ENCODE measurements at places on chromosomes 16 and 17.
A peak's percentile ranks its signal among the peaks of the same experiment; 100 is the strongest.

DNA sequence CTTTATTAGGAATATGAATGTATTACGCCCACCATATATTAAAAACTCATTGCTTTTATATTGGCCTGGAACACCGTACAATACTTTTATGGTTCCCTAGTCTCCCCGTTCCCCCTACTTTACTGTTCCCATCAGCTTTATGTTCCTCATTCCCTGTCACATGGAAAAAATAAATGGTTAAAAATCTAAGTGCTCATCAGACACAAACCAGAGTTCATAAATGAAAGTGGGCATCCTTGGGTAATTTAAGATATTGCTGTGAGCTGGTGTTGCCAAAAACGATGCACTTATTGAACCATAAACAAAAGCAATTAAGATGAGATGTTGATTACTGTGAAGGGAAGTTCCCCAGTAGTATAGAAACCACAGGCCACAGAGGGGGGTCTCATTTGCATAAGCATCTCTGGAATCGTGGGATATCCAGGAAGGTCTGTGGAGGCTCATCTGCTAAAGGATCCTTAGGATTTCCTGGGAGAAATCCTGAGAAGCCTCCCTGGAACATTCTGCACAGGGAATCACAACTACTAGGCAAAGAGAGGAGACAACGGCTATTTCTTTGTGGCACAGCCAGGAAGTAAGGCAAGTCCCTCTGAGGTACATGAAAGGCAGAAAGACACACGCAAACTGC is 591.4 kb upstream of the CDH11 start:
- DNase-seq: no peak

DNA sequence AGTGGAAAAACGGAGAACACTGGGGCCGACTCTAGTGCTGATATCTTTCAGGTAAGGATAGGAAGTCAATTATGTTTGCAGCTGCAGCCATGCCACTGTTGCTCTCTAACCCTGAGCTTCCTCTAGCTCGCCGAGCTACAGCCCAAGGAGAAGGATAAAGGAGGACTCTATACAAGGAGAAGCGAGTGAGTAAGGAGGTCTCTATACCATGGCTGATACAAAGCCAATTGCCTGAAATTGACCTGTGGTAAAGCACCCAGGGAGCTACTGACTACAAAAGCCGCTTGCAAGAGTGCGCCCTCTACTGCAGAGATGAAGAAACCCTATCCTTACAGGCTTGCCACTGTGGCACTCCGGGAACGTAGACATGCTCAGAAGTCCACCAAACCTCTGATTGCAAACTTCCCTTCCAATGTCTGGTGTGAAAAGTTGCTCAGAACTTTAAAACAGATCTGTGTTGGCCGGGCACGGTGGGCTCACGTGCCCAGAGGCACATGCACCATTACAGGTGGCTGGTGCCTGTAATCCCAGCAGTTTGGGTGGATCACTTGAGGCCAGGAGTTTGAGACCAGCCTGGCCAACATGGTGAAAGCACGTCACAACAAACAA is 10.8 kb upstream of the SLC46A1 start:
- DNase-seq: peak; percentile 43

DNA sequence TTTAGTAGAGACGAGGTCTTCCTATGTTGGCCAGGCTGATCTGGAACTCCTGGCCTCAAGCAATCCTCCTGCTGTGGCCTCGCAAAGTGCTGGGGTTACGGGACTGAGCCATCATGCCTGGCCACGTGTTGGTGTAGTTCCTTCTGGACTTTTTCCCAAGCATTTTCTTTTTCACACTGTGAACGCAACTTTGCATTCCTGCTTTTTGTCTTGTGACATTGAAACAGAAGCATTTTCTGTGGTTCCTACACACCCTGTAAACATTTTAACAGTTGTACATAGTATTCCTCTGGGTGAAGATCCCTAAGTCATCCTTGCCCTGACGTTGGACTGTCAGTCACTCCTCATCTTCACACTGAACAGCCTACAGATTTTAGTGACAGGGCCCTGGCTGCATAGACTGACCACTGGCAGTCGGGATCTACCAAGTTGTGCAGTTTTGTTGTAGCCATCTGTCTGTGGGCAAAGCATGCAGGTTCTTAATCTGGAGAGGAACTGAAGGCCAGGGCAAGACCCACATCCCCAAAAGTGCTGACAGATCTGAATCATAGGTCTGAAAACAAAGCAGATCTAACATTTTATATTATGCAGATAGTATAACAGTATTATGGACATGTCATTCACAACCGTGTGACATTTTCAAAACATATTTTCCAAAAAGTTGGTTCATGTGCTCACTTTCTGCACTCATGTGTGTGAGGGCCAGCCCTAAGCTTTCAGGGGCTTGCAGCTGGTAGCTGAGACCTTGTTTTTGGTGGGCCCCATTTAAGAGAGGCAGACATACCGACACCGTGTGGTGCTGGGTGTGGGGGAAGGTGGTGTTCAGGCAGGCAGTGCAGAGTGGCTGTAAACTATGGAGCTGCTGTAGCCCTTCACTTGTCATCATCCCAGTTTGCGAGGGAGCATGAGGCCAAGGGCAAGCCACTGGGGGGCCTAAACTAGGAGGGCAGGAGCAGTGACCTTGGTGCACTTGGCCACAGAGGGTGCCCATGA is 59.9 kb downstream of the EPN2 start:
- DNase-seq: no peak

GRCh38 chr16:76787394-76787793 is 403.6 kb upstream of the MON1B start:
- DNase-seq: no peak

DNA sequence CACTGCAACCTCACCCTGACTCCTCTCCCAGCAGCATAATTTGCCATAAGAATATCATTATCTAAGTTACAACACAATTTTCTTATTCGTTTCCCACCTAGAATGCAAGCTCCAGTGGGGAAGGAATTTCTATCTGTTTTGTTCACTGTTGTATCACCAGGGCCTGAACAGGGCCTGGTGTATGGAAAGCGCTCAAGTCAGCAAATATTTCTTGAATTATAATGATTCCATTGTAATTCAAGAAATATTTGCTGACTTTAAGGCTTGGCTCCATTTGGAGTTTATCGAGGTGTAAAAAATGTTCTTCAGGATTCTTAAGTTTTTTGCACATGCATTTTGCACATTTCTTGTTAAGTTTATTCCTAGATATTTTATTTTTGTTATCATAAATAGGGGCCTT is 58.4 kb downstream of the RBFOX3 start:
- DNase-seq: no peak

- DNase-seq: no peak
Observed at GRCh38 chr17:77501751-77502625, 361.2 kb downstream of the SEC14L1 start.

- no peak for DNase-seq
Observed at GRCh38 chr17:69882281-69882680, 192.7 kb upstream of the KCNJ16 start.

GRCh38 chr16:30535106-30535776 is 583 bp upstream of the ZNF747 start:
- no peak for DNase-seq

DNA sequence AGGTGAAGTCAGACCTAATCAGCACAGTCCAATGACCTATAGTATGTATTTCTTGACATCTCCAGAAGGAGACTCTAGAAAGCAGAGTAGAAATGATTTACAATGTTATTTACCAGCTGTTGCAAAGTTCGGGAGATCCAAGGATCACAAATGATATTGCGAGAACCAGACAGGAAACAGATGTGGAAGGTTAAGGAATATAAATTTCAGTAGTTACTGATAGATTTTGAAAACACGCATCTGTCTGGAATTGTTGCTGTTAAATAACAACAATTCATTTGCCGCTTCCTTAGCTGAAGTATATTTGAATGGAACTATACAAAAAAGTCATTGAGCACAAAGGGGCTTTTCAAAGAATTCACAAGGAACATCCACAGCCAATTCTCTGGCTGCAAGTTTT is 72.0 kb downstream of the STXBP4 start:
- DNase-seq: no peak

DNA sequence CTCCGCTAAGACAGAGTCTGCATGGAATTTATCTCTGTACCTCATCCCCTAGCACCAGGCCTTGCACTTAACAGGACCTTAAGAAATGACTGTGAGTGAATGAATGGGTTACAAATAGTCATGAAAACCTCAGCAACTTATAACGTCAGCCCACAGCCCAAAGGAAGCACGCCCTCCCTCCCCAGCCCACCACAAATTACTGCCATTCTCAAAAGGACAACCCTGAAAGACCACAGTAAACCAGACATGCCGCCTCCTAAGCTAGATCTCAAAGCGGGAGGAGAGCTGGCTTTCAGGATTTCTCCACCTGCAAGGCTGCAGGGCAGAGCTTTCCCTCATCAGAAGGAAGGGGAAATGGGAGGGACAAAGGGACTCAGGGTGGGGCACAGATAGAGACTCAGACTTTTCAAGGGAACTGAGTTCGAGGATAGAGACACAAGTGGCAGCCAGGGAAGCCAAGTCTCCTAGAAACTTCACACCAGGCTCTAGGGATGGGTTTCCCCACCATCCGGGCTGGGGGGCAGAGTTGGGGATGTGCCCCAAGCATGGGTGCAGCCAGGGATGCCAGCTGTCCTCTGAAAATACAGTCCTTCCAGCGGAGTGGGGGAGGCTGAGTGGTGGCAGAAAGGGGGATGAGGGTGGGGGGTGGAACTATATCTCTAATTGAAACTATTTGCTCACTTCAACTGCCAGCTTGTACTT is 56.7 kb downstream of the PLXDC1 start:
- no peak for DNase-seq

- DNase-seq: no peak
Observed at GRCh38 chr16:8967132-8967821, 3.6 kb upstream of the USP7 start.

GRCh38 chr16:28491230-28491969 is 474 bp downstream of the CLN3 start:
- DNase-seq: no peak

- no peak for DNase-seq
Observed at GRCh38 chr17:68589086-68589485, 12.1 kb downstream of the FAM20A start.

DNA sequence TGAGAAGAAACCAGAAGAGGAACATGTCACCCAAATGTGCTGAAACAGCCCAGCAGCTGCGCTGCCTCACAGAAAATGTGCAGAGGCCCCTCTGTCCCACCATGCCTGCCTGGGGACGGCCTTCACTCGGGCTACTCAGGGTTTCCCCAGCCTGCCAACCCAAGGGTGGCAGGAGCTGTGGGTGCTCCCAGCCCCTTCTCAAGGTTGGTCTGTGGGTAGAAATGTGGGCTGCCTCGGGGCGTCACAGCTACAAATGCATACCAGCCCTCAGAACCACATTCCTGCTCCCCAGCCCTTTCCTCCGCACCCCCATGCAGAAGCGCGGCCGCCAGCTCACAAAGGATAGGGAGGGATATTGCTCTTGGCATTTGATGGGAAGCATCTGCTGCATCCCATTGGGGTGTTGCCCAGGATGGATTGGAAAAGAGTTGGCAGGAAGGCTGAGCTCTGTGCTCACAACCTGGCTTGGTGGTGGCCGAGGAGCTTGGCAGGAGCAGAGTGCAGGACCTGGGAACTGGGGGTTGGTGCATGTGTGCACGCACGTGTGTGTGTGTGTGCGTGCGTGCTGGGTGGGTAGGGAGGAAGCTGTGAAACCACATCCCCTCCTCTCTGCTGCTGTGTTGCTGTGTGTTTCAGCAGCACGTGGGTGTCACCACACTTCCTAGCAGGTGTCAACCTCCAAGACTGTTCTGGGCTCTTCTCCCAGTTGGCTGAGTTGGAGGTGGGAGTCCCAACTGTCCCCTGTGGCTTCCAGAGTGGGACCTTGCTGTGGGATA is 304.4 kb downstream of the SEC14L1 start:
- peak; percentile 87 for DNase-seq

DNA sequence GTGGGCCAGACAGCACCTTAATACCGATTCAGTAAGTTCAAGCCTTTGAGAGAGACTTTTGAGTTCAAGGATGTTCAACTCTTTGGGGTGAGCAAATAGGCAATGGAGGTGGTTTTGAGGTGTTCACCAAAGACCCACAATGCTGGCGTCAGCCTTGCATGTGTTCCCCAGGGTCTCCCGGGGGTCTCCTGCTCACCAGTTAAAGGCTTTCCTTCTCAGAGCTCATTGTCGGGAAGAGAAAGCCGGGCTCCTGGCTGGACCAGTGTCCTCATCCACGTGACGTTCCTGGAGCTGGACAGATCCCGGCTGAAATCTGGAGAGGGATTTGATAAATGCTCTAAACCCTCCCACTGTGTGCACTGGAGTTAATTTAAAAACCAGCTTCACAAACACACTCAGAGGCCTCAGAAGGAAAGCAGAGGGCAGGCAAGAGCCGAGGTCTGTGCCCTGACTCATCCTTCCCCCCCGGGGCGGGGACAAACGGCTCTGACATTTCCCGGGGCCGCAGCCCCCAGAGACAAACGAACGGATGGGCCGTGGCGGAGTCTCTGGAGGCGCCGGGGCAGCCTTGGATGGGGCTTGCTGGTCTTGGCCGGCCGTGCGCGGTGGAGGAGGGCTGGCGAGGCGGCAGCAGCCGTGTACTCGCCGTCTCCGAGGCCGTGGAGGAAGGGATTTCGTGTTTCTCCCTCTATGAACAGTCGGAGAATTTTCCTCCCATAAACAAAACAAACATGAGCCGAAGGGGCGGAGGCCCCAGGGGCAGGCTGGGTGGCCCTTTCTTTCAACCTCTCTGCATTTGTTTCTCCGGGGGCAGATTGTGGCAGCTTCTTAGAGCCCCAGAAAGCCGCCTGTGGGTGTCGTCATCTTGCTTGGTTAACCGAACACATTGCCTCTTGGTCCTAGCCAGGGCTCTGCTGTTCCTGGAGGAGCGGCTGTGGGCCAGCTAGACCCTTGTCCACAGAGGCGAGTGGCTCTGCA is 94.2 kb downstream of the NTN1 start:
- DNase-seq: peak; percentile 49

- DNase-seq: no peak
Observed at GRCh38 chr16:15422222-15422621, 12.2 kb upstream of the BMERB1 start.

DNA sequence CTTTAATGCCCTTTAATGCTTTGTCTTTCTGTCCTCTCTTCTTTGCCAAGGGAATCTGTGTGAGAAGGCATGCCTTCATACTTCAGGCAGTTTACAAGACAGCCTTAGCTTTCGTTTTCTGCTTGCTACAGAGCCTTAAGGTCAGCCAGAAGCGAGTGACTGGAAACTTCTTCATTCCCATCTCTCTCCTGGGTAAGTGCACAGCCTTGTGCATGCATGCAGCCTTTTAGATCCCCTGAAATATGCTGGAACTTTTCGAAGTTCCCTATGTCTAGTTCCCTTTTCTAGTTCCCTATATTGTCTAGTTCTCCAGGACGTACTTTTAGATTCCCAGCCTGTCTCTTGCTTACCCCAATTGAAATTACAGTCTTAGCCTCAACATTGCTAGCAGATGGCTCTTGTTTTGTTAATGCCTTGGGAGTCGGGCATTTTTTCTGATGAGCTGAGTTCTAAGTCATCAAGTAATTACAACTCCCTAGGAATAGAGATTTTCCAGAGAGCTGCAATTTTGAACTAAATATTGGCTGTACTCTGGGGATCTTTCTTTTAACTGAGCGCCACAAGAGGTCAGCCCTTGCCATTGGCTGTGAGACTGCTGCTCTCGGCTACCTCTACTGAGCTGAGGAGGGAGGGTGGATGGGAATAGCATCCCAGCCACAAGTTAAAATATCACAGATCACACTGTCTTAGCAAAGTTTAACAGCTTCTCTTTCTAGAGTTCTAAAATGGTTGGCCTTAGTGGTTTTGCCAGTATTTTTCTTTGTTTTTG is 22.7 kb upstream of the PPM1D start:
- no peak for DNase-seq

All from stimulated activated CD4-positive, alpha-beta T cell treated with anti-CD3 and anti-CD28 coated beads, Interleukin-4, amount 100 ng/mL, for 4 hours (primary cell).